ENCODE measurements at places on chromosomes 2 and 18.

DNA sequence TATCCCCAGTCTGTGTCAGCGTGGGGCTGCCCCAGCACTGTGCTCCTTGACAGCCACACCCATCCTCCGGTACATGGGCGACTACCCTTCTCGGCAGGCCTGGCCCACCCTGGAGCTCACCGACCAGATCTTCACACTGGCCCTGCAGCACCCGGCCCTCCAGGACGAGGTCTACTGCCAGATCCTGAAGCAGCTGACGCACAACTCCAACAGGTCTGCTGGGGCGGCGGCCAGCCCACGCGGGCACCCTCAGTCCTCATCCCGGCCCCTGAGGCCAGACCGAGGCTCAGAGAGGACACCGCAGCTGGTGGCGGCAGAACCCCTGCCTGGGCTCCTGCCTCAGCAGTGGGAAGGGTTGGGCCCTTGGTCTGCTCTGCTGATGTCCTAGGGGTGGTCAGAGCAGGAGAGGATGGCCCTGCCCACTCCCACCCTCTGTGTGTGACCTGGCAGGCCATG is 14.4 kb upstream of the GPR17 start:
- no peak for DNase-seq

GRCh38 chr2:161586517-161587167 is 37.6 kb upstream of the SLC4A10 start:
- no peak for DNase-seq

GRCh38 chr18:45166341-45166835 is 448.9 kb upstream of the SLC14A2 start:
- no peak for DNase-seq

DNA sequence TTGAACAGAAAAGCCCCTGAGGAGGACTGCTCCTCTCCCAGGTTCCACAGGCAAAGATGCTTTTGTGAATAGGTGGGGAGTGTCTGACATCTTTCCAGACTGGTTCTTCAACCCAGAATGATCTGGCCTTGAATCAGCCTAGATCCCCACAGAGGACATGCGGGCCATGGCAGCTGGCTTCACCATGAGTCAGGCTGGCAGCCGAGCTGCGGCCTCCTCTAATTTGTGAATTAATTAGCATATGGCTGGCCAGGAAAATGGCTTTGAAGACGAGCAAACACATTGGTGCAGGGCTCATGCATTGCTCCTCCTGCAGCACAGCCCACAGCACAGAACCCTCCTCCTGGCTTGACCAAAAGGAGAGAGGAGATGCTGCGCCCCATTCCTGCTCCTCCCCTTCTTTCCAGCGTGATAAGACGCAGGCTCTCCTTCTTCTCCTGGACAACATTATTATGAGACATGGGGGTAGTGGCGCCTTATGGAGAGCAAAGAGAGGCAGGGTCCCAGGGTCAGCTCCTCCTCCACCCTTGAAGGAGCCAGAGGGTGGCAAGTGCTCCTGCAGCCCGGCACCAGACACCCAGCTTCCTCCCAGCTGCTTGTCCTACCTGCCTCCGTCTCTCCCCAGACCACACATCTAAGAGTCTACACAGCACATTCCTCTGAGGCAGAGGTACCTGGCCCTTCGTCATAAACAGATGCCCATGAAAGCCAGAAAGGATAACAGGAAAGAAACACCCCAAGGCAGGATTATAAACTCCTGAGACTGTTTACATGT is 66.7 kb downstream of the EDAR start:
- no peak for DNase-seq

- DNase-seq: no peak
Measured at GRCh38 chr2:2075875-2076529, 255.1 kb downstream of the MYT1L start.

DNA sequence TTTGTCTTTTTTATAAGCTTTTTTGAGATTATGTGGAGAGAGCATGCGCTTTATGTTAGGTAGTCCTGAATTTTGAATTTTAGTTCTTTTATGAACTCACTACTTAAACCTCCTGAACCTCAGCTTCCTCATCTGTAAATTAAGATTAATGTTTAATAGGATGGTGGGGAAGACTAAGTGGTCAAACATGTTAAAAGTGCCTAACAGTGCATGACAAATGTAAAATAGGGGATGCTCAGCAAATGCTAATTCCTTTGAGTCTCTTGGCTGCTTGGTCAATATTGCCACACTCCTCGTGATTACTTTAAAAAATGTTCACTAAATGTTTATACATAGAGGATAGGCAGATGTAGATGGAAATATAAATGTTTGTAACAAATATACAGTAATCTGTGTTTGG is 6.8 kb downstream of the BIRC6 start:
- no peak for DNase-seq

DNA sequence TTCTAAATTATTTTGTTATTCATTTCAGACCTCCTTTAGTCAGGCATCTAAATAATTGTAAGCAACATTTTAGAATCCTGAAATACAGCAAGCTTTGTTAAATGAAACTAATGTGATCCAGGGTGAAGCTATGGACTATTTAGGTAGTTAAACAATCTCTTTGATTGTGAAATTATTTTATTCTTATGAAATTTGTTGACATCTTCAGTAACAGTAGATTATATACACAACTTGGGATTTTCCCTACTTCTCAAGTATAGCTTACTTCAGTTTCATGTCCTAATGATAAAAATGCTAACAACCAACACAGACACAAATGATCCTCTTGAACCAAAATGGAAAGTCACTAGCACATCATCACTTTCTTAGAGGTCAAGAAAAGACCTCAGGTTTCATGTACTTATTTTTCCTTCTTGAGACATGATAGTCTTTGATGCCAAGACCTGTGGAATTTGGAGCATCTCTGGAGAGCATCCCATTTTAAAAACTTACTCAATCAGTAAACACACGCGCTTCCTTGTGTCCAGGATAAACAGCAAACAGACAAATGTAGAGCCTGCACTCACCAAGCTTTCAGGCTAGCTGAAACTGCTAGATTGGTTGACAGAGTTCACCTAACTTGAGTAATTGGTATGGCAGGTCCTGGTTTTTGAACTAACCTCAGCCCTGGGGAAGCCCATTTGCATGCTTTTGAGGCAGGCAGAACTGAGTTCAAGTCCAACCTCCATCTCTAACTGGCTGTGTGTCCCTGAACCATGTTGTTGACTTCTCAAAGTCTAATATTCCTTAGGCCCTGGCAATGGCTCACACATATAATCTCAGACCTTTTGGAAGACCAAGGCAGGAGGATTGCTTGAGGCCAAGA is 47.8 kb downstream of the KCTD18 start:
- DNase-seq: no peak

DNA sequence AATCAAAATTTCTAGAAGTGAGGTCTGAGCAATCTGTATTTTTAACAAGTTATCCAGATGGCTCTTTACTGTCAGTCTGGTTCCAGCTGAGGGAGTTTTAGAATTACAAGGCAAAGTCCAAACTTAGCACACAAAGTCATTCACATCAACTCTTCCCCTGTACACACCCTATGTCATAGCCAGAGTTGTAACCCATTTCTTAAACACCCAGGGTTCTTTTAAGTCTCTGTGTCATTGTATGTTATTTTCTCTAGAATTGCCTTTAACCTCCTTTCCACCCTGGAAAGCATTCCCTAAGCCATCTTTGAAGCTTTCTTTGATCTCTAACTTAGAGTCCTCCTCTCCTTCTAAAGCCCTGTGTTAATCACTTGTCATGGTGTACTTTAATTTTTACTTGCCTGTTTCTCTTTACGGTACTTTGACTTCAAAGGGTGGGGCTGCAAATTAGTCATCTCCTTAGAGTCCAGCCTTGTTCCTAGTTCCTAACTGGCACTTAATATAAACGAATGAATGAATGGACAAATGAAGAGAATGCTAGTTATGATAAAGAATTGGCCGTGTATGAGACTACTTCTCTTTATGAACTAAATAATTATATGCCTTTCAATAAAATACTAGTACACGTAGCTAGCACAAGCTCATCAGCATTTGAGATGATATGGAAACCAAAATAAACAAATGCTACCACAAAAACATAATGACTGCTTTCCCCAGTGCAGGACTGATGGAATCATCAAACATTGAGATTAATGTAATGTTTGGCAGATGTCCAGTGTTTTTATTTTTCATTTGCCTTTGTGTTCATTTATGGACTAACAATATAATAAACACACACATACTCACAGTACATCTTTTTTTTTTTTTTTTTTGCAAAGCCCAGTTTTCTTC is 11.9 kb upstream of the ACTR3 start:
- no peak for DNase-seq

DNA sequence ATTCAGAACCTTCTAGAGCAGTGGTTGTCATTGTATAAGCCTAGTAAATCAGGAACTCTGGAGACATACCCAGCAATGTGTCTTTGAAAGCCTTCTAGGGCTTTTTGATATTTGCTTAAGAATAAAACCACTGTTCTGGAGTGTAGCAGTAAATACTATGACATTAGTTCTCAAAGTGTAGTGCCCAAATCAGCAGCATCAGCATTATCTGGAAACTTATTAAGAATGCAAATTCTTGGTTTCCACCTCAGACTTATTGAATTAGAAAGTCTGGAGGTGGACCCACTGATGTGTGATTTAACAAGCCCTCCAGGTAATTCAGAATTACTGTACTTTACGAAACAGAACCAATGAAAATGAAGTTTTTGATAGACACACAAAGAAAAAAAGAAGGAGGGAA is 509.7 kb downstream of the SUCLG1 start:
- DNase-seq: no peak

- DNase-seq: no peak
Measured at GRCh38 chr2:240401308-240401707, 34.2 kb upstream of the GPC1 start.

DNA sequence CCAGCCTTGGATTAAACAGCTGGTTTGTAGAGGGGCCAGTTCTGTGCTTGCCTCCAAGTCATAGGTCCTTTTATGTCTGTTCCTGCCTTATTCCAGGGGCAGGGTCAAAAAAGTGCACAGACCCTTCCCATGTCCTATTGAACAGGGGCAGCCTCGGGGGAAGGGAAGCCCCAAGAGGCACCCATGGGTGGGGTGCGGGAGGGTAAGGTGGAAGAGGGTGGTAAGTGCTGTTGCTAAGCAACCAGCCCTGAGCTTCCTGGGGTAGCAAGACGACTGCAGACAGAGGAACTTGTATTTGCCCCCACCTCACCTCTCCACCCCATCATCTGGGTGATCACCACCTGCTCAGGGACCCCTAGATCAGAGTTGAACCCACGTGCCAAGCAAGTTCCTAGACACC is 7.7 kb downstream of the DNMT3A start:
- DNase-seq: no peak

DNA sequence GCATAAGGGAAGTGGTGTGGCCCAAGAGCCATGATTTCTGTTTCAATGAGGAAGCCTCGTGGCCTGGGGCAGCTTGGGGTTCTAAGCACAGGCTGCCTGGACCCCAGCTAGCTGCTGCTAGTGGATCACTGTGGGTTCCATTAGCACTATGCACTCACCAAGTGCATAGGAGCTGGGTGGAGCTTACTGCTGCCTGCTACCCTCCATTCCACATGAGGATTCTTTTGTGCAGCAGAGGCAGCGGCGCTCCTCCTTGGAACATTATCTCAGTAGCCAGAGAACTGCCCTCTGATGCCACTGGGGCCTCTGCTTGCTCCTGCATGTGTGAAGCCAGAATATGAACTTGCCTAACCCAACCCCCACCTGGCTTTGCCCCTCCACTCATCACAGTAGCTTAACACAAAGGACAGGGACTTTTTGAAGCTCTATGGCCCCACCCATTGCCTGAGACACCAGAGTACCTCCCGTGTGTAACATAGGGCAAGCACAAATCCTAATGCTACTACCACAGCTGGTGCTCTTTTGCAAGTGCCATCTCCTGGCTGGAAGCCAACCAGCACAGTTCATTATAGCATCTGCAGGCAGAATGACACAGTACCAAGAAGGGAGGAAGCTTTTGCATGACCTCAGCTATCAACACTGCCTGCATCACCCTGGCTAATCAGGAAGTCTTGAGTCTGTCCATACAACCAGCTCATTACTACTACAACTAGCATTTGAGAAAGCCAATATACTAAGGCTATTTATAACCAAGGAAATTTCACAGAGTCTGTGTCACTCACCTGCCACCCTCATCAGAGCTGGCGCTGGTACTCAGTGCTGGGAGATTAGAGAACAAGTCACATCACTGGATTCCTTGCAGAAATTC is 297.0 kb upstream of the GULP1 start:
- no peak for DNase-seq

All from NCI-H187 treated with DMSO at 0.1 percent for 48 hours (cell line).